ENCODE measurements at places on chromosomes 12 and 14.

GRCh38 chr14:95290871-95291431 lies 28.8 kb downstream of the CLMN start:
- DNase-seq, result no peak

GRCh38 chr12:87155621-87156020 lies 873.6 kb downstream of the C12orf50 start:
- DNase-seq, result no peak

GRCh38 chr12:106152334-106152733 lies 13.6 kb upstream of the NUAK1 start:
- no peak for DNase-seq

GRCh38 chr14:60649875-60650372 lies 647 bp upstream of the SIX1 start:
- DNase-seq, result no peak

- DNase-seq, result no peak
These were observed 120.9 kb upstream of the GSC start for GRCh38 chr14:94890785-94891184.

- DNase-seq, result peak; percentile 6
These were observed 52.4 kb downstream of the PHLDA1 start for GRCh38 chr12:75979181-75979580.

- DNase-seq, result no peak
These were observed 74.0 kb upstream of the PLXNC1 start for GRCh38 chr12:94074216-94074979.

- no peak for DNase-seq
These were observed 108.9 kb upstream of the FGD4 start for GRCh38 chr12:32290411-32290810.
